Mucosa of gallbladder (tissue), 1 donor: ENCODE measurements at places on chromosomes 4 and X. TPM values are rescaled to one million over a fixed set of nuclear protein-coding genes. Genes with fewer than 3 reads are reported as not detected.

VCX2 gene
- not detected for total RNA-seq

GRCh38 chrX:45716750-45717149 is 516.1 kb upstream of the DIPK2B start:
- no peak for DNase-seq

- peak; percentile 16 for DNase-seq
Measured at GRCh38 chr4:146520896-146521540, 722 bp downstream of the SLC10A7 start.

- DNase-seq = peak; percentile 37
Measured at GRCh38 chr4:142265536-142265935, 580.6 kb downstream of the INPP4B start.

- no peak for DNase-seq
Measured at GRCh38 chr4:64582492-64582891, 173.2 kb upstream of the TECRL start.
